ENCODE measurements at places on chromosomes 3 and 15.
A peak's percentile ranks its signal among the peaks of the same experiment; 100 is the strongest.

DNA sequence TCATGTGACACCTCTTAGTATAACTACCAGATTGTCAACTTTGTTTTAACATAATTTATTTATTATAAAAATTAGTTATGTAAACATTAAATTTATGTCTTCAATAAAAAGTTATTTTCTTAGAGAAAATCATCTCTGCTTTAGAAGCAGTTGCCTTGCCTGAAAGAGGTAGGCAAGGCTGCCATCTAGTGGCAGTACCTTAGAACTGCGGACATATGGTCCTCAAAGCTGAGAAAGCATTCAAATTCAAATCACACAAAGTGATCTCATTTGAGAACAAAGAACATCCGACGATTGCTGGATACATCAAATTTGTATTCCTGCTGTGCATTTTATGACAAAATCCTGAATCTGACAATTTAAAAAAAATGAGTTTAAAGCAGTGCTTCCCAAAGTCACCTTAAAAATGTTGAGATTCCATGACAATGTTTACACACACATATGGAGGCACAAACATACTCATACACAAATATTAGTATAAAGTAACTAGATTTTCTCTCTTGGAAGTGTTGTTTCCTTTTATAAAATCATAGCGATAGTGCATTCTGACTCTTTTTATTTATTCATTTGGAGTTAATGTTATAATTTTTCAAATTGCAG lies 617.4 kb downstream of the CADM2 start:
- peak; percentile 68 for DNase-seq

DNA sequence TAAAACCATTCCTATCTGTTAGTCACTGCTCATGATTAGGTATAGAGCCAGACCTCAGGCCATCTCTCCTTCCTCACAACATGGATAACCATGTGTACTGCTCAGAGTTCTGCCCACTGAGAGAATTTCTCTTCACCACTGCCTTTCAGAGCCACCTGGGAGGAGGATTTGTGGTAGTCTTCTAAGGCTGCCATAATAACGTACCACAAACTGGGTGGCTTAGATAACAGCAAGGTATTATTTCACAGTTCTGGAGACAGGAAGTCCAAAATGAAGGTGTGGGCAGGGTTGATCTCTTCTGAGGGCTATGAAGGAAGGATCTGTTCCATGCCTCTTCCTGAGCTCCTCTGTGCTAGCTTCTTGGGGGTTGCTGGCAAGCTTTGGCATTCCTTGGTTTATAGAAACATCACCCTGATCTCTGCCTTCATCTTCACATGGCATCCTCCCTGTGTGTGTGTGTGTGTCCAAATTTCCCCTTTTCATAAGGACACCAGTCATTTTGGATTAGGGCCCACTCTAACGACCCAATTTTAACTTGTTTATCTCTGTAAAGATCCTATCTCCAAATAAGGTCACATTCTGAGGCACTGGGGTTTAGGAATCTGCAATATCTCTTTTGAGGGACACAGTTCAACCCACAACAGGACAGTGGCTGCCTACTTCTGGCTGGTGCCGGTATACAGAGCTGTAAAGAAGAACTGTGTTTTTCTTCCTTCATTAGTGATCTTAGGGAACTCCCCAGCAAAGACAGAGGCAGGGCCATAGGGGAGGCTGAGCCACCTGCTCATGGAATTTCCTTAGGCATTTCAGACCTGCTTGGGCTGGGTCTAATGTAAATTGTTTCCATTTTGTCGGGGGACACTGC lies 42.1 kb upstream of the NOX5 start:
- DNase-seq: no peak

- no peak for DNase-seq
Measured at GRCh38 chr15:86028961-86029360, 50.7 kb upstream of the AGBL1 start.

- peak; percentile 77 for DNase-seq
Measured at GRCh38 chr3:192802957-192803899, 75.9 kb upstream of the FGF12 start.

DNA sequence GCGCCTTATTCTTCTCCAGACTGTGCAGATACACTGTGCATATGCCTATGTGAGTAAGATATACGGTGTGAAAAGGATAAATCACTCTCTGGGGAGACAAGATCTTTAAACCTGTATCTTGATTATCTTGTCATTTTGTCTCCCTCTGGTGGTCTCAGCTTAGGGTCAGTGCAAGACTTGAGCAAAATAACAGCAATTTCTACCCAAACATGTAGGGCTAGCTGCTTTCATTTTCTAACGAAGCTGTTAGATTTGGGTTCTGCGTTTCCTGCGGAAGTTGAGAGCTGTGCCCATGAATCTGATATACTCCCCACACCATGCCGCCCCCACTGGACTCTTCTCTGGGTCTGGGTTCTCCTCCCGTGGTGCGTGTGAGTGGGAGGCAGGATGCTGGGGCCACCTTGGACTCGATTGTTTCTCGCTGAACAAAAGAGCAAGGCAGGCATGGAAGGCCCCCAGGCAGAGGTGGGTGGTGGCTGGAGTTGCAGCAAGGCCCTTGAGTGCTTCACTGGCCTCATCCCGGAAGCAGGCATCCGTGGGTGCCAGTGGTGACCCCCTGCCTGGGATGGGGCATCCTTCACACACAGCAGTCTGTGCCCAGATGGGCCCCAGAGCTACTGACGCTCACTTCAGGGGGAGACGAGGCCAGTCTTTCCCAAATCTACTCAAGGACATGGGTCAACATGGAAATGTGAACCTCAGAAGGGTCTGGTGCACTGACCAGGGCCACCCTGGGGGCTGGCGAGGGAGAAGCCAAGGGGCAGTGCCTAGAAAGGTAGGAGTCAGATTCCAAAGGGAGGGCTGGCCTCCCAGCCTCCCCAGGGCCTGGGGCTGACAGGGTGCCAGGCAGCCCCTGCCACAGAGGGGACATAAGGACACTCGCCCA lies 179.6 kb downstream of the NSMCE3 start:
- peak; percentile 33 for DNase-seq

DNA sequence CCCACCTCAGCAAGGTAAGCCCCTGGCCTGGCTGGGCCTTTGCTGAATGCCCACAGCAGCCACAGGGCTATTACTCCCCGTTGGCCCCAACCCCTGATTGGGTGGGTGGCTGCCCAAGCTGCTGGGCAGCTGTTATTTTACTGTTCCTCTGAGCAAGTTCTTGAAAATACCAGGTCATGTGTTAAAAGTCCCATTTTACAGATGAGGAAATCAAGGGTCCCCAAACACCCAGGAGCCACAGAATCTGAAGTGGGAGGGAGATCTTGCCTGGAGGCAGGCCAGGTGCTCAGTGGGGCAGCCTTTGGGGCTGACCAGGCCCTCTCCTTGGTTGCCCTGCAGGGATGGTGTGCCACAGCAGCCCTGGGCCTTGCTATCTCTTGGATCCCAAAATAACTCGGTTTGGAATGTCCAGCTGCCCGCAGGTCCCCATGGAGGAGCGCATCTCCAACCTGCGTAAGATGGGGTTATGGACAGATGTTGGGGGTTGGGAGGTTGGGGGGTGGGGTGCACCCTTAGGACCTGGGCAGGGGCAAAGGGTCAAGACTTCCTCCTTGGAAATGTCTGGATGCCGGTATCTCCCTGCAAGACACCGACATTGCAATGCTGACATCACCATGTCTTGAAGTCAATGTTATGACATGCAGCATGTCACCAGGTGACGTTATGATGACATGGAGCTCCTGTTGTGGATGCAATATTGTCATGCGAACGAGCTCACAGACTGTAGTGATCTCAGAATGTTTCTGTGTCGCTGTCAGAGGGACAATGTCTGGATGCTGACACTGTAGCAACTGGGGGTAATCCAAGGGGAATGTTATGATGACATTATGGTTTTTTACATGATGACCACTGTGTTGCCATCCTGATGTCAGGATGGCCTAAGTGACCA lies 13.3 kb upstream of the CSPG4 start:
- DNase-seq: no peak

DNA sequence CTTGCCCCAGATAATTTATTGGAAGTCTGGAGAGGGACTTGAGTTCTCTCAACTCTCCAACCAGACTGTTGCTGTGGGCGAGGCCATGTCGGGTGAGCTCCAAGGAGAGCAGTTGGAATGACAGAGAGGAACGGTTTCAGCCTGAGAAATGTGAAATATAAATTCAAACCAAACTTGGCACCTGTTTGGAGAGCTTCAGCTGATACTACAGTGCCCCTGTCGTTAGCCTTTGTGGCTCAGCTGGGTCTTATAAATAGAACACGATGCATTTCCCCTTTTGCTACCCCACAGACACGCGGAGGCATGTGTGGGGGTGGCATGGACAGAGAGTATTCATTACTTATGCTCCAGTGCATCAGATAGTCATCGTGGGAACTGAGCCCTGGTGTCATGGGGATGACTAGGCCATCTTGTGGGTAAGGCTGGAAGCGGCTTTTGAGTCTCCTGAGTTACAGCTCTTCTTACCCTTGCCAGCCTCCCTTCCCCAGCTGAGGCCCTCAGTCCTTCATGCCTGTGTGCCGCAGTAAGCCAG lies 15.6 kb downstream of the SMAD3 start:
- DNase-seq: peak; percentile 51

- no peak for DNase-seq
Measured at GRCh38 chr3:193897731-193898180, 238.2 kb upstream of the HES1 start.

- DNase-seq: no peak
Measured at GRCh38 chr3:33128706-33129105, 14.9 kb downstream of the CRTAP start.

DNA sequence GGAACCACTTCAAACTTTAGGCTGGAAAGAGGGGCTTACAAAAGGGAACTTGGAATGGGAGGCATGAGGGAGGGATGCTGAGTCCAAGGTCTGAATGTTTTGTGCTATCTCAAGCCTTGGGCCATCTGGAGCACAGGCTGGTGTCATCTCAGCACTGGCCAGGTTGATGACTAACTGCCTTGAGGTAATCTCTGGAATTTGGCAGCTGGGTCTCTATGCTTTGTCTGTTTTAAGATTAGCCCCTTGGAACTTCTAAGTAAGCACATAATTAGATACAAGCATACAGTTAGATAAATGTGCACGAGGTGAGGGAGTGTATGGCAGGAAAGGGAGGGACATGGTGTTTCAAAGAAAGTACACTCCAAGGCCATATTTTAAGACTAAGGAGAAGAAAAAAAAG lies 252.4 kb upstream of the CCDC54 start:
- DNase-seq: no peak

GRCh38 chr15:20657084-20657483 lies 115.5 kb upstream of the GOLGA6L6 start:
- no peak for DNase-seq

- peak; percentile 51 for DNase-seq
Measured at GRCh38 chr3:31550452-31551251, 17.9 kb downstream of the STT3B start.

DNA sequence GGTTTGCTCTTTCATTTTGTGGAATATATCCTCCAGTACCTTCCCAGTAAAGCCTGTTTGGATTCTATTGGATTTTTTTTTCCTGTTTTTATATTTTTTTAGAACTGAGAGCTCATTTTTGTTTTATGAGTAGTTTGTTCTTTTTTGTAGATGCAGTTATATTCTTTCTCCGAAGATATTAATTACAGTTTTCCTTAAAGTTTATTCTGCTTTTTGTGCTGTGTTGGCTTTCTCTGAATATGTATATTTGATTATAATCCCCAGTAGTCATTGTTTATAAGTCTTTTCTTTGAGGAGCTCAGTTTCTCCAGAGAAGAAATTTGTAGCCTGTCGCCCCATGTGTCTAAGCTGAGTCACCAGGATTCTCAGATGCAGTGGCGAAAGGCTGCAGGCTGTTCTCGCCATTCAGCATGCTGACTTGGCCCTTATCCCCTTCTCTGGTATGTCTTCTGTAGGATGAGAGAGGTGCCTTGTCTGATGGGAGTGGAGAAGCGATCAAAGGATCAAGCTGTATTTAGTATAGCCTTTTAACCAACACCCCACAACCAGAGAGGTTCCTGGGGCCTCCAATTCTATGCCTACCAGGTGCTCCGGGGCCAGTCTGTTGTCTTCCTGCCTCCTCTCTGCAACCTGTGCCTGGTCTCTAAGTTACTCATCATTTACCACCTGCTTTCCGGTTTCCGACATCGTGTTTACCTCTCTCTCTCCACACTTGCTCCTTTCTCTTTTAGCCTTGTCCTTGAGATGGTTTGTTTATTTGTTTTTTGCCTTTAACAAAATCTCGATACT lies 31.7 kb upstream of the MFSD1 start:
- DNase-seq: peak; percentile 17

GRCh38 chr3:43892526-43892925 lies 201.8 kb downstream of the ABHD5 start:
- no peak for DNase-seq

DNA sequence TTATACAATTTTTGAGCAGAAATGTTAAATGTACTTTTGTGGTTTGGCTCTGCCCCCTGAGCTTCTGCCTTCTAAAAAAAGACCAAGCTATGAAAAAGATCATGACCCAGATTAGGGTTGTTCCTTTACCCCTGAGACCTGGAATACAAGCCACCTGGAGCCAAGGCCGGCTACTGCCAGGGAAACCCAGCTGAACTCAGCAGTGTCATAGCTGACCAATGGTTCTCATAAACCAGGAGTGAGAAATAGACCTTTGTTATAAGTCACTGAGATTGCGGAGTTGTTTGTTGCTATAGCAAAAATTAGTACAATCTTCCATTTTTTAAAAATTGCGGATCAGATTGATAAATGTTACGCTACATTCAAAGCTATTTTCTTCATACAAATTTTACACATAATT lies 1261.7 kb downstream of the ROBO1 start:
- no peak for DNase-seq

DNA sequence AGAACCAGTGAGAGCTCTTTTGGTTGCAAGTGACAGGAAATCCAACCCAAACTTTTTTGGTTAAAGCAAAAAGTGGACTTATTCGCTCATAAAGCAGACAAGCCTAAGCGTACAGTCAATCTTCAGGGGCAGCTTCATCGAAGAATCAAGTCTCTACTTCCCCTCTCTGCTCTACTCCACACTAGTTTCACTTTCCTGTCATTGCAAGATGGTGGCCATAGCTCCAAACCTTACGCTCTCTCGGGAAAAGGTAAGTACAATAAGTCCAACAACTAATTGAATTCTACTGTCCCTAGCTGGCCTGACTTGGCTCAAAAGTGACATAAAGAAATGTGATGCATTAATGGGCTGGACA lies 24.9 kb upstream of the ZNF710 start:
- no peak for DNase-seq

GRCh38 chr15:75731248-75732151 lies 18.9 kb upstream of the CSPG4 start:
- DNase-seq: peak; percentile 32

DNA sequence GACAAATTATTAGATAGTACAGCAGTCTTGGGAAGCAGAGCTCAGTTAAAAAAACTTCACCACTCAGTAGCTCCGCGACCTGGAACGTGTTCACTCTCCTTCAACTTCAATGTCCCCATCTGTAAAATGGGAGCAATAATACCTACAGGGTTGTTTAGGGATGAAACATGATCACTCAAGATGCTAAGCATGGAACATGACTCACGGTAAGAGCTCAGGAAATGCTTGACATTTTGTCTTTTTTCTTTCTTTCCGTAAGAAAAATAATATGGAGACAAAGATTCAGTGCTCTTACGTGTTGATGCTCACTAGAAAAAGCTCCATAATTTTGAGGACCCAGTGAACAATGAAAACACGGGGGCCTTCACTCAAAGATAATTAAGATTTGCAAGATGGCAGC lies 606.7 kb upstream of the MDFIC2 start:
- no peak for DNase-seq

- DNase-seq: no peak
Measured at GRCh38 chr3:100288288-100288894, 27.6 kb downstream of the TBC1D23 start.

GRCh38 chr15:73688455-73688854 lies 4.3 kb downstream of the CD276 start:
- DNase-seq: peak; percentile 58

Measured in dermis blood vessel endothelial cell (primary cell).